ENCODE measurements at places on chromosomes 6 and 20.

- DNase-seq = no peak
Observed at GRCh38 chr20:25310921-25311728, 63.2 kb downstream of the PYGB start.

GRCh38 chr6:70289299-70289698 is 13.6 kb downstream of the COL9A1 start:
- peak; percentile 4 for DNase-seq

DNA sequence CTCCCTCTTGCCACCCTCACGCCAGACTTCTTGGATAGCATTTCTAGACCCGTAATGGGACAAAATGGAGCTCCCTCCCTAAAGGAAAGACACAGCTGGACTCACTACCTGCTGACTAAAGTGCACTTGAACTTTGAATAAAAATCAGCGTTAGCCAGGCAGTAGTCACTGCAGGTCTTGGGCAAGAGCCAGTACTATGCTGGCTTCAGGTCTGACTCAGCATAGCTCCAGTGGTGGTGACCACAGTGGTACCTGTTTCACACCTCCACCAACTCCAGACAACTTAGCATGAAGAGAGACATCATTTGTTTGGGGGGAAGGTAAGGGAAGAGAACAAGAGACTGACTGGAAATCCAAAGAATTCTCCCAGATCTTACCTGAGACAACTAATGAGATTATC is 906.8 kb downstream of the GRIK2 start:
- DNase-seq = no peak

- DNase-seq = no peak
Observed at GRCh38 chr20:19210391-19211155, 1.9 kb upstream of the SLC24A3 start.

- DNase-seq = no peak
Observed at GRCh38 chr6:21827425-21828202, 234.1 kb downstream of the SOX4 start.

GRCh38 chr20:48166082-48166835 is 381.0 kb upstream of the SULF2 start:
- DNase-seq = no peak

GRCh38 chr20:9627219-9627618 is 112.8 kb downstream of the LAMP5 start:
- DNase-seq = no peak

DNA sequence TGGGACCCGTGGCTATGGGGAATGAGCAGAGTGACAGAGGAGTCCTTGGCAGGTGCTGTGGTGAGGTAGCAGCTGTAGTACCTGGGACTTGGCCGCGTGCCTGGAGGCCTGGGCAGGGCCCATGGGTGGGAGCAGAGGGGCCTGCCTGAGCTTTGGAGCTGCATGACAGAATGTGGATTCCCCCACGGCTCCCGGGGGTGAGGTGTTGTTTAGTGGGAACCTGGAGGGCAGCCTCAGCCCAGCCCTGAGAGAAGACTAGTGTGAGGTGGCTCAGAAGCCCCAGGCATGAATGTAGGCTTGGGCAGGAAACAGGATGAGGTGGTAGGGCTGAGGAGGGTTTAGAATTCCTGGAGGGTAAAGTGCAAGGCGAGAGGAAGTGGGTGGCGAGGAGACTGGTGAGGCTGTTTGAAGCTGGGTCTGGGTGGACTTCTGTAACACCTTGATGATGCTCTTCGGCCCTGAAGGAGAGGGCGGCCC is 86.5 kb upstream of the SCP2D1 start:
- no peak for DNase-seq

DNA sequence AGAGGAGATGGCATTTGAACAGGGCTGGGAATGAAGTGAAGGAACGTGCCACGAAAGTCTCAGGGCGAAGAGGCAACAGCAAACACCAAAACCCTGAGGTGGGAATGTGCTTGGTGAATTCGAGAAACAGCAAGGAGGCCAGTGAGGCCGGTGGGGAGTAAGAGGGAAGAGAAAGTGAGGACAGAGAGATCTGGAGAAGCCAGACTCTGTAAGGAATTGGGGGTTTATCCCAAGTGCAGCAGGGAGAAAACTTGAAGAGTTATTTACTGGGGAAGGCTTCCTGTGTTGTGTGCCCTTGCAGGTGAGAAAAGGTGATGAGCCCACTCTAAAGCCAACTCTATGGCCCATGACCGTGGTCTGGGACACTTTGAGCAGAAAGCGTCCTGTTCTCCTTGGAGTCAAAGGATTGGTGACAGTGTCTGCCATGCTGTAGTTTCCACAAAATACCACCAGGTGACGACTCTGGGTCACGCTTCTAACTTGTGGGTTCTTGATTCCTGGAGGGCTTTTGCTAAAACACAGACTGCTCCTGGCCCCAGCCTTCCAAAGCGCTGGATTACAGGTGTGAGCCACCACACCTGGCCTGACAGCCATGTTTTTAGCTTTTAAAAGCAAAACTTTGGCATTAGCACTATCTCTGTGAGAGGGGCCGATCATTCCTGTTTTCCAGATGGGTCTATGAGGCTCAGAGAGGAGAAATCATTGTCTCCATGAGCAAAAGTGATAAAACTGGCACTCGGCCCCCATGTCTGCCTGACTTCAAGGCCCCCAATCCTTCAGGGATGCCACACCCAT is 18.0 kb upstream of the CSNK2A1 start:
- DNase-seq = peak; percentile 82

- DNase-seq = no peak
Observed at GRCh38 chr20:49165611-49166010, 22.5 kb downstream of the STAU1 start.

DNA sequence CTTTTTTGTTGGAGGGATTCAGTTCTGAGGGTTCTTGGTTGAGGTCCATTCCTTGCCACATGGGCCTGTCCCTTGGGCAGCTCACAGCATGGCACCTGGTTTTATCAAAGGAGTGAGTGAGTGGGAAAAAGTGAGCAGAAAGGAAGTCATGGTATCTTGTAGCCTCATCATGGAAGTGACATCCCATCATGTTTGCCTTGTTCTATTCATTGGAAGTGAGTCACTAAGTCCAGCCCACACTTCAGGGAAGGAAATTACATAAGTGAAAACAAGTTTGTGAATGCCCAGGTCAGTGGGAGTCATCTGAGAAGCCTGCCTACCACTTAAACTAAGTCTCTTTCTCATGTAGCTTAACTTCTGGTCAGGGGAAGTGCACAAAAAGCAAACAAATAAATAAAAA is 32.8 kb upstream of the ZNFX1 start:
- DNase-seq = no peak

DNA sequence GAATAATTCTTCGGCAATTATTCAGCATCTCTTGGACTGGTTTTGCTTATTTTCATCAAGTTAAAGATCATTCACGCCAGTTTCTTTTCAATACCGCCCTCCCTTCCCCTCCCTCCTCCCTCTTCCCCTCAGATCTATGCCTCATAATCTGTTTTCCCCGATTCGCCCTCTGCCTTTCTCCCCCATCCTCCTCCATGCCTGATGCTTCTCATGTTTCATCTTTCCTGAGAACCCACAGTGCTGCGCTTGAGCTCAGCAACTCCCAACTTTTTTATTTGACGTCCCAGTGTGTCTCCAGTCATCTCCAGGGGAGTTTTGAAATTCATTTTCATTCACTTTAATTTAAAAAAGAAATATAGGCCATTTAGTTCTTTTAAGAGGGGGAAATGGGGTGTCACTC is 142.7 kb downstream of the PTPRT start:
- DNase-seq = no peak
